Tongue (tissue), 3 donors: ENCODE measurements at places on chromosomes 5 and 9. TPM values are rescaled to one million over a fixed set of nuclear protein-coding genes. Genes with fewer than 3 reads are reported as not detected.

GRCh38 chr5:142151436-142152383 lies 43.1 kb downstream of the NDFIP1 start:
- peak; percentile 93 for DNase-seq

DNA sequence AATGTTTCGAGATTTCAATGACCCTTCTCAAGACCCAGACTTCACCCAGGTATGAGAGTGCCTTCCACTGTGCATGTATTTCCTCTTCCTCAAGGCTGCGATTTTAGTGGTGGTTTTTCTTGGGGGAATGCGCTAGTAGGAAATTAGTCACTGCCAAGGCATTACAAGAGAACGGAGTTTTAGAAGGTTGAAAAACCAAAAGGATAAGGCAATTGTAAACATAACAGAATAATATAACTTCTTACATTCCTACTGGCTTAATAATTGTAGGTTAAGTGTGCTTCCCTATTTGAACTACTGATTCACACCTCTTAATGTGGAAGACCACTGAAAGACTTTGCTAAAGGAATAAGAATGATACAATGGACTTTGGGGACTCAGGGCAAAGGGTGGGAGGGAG lies 38.9 kb downstream of the ACO1 start:
- no peak for DNase-seq

- peak; percentile 62 for DNase-seq
Measured at GRCh38 chr5:135964670-135965320, 10.0 kb upstream of the LECT2 start.

DNA sequence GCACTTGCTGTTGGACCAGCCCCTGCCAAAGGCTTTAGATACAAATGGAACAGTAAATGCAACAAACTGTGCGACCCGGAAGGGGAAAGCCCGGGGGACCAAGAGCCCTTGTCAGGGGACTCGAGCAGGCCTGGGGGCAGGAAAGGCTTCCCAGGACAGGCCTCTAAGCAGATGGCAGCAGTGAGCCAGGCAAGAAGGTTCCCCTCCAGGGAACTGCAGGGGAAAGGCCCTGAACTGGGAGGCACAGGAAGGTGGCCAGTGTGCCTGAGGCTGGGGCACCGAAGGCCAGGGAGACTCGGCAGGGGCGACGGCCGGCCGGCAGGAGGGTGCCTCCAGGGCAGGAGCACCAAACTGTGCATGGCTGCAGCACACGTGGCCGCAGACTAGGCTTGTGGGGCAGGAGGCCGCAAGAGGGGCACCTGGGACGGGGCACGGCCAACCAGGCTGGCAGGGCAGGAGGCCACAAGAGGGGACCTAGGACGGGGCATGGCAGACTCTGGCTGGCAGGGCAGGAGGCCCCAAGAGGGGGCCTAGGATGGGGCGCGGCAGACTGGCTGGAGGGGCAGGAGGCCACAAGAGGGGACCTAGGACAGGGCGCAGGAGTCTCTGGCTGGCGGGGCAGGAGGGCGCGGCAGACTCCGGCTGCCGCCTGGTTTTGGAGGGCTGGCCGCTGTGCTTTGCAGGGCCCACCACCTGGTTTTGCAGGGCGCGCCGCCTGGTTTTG lies 10.0 kb downstream of the VAV2 start:
- no peak for DNase-seq

DNA sequence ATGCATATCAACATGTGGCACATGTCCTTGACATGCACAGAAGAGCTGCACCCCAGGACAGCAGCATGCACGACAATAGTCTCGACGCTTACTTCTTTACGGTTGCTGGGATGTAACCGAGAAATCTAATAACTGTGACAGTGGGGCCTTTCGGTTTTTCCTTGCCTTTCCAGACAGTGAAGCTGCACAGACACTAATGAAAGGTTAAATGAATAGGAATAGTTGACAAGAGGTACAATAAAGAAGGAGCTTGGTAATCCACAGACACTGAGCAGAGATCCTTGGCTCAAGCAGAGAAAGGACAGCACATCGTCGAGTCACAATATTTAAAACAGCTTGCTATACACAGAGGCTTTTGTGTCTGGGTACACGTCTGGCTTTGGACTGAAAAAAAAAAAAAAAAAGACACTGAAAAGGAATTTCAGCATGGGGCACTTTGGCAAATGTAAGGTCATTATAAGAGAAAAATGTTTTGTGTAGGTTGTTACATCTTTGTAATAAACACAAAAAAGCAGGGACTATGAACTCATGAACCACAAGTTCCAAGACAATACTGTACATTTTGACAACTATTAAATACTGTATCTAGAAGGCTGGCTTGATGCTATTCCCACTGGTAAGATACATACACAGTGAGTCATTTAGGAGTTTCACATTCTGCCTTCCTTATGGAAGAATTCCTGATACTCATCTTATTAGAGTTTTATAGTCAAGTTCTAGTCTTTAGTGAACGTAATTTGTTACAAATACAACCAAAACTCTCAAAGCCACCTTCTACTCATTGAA lies 5.6 kb downstream of the BNC2 start:
- DNase-seq, result peak; percentile 31

DNA sequence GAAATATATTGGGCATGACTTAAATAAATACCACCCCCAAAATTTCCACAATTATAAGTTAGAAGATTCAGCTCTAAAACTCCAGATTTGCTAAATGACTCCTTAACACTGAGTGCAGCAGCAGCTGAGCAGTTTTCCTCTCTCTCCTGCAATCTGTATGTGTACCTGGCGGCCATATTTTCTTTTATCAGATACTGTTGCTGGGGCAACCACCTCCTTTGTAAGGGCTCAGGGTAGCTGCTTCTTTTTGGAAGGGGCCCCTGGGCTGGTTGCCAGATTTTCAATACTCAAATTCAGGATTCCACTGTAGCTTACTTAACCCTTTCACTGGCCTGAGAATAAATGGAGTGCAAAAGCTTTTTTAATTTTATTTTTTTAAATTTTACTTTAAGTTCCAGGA lies 197.0 kb downstream of the TAF11L14 start:
- DNase-seq, result no peak

GRCh38 chr9:90647843-90648242 lies 5.2 kb upstream of the DIRAS2 start:
- DNase-seq, result no peak

- peak; percentile 67 for DNase-seq
Measured at GRCh38 chr5:73544429-73545402, 20.7 kb downstream of the ANKRA2 start.

DNA sequence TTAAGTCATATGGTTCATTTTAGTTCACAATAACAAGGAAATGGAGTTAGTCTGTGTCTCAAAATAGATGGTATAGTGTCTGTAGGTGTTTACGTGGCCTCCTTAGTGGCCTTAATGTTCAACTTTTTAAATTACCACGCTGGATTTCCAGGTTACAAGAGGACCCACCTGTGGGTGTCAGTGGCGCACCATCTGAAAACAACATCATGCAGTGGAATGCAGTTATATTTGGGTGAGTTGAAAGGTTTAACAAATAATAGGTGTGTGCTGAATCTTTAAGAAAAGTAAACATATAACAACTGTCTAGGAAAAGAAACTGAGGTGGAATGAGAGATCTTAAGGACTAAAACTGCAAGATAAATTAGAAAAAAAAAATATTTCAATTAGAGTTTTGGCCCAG lies 2.9 kb downstream of the UBE2B start:
- no peak for DNase-seq

DNA sequence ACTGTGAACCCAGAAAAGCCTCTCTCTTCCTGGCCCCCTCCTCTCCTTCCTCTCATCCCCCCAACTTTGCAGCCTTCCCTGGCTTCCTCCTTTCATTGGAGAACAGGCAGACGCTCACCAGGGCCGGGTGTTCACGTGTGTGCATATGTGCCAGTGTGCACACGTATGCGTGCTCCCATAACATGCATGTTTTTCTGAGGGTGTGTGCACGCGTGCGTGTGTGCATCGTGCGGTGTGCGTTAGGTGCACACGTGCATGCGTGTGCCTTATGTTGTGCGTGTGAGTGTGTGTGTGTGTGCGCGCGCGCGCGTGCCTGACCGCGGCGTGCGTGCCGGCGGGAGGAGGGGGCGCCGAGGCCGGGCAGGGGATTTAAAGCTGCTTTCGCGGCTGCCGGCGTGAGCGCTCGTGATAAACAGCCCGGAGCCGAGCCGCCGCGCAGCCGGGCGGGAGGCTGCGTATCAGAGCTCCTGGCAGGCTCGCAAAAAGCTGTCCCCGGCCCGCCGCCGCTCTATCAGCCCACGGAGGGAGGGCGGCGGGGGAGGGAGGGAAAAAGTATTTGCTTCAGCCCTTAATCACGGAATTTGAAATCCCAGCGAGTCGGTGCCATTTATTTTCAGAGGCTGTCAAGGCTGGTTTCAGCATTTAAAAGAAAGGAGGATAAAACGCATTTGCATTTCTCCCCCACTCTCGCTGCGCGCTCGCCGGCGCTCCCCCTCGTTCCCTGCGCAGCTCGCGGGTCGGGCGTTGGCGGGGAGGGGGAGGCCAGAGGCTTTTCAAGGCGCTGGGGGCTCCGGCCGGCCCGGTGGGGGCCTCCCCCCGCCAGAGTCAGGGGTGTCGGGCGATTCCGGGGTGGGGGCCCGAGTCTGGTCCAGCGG lies 183.9 kb downstream of the C9orf50 start:
- DNase-seq, result peak; percentile 78

- peak; percentile 48 for DNase-seq
Measured at GRCh38 chr9:6938447-6938846, 180.7 kb downstream of the KDM4C start.

DNA sequence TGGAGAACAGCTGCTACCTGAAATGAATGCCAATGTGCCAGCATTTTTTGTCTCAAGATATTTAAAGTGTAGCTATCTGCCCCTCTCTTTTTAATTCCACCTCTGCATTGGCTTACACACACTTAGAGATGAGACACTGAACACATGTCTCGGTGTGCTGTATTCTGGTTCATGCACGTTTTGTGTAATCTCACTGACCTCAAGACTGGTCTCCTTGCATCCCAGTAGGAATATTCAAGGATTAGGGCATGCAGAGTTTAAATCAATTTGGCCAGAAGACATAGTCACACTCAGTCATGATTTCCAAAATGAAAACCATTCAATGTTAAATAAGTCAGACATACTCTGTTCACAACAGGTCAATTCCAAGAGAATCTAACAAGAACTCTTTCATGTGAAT lies 561.8 kb upstream of the TUSC1 start:
- DNase-seq, result no peak

- DNase-seq, result peak; percentile 87
Measured at GRCh38 chr9:38318759-38319495, 73.6 kb upstream of the ALDH1B1 start.

NDUFS6 gene
- total RNA-seq, result 51.6 TPM

SPOCK1 gene
- 12.3 TPM for total RNA-seq

LHX3 gene
- not detected for total RNA-seq

OR1Q1 gene
- total RNA-seq, result not detected

LCN2 gene
- 19.7 TPM for total RNA-seq

RAD1 gene
- 24.3 TPM for total RNA-seq
